ENCODE measurements at places on chromosomes 7 and 10. TPM values are rescaled to one million over a fixed set of nuclear protein-coding genes. Genes with fewer than 3 reads are reported as not detected.

Gene UTF1
- total RNA-seq = not detected

Gene RHOBTB1
- total RNA-seq = 15.8 TPM

GRCh38 chr7:28686418-28686800 is 271.7 kb downstream of the TRIL start:
- DNase-seq = peak; percentile 56

DNA sequence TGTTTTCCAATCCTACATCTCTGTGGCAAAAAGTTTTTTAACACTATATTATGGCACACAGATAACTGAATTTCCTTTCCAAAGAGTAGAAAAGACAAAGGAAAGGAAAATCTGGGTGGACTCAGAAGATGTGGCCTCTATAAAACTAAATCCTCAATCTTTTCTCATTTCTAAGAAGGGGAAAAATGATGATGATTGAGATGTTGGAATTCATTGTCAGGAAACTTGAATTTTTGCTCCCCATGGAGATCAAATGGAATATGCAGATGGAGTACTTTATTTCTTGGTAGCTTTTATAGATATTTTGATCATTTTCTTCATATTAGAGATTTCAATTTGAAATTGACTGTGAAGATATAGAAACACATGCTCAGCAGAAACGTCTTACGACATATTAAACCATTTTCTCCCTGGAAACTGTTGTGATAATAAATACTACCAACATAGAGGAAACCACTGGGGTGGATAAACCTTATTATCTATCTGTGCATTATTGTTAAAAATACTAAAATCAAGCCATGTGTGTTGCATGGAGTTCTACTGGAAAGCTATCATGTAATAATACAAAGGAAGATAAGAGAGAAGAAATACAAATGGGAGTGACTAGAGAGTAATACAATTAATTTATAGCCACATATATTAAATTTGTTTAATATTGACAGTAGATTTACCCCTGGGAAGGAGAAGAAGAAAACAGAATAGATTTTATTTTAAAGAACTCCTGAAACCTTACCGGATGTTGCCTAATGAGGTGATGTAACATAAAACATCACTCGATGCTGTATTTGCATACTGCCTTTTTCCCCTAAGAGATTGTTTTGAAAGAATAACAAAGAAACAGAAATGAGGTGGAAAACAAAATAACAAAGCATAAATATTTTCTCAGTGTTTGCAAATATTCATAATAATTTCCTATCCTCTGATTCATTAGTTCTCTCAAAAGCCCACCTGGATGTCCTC is 931.2 kb upstream of the C7orf33 start:
- DNase-seq = no peak

DNA sequence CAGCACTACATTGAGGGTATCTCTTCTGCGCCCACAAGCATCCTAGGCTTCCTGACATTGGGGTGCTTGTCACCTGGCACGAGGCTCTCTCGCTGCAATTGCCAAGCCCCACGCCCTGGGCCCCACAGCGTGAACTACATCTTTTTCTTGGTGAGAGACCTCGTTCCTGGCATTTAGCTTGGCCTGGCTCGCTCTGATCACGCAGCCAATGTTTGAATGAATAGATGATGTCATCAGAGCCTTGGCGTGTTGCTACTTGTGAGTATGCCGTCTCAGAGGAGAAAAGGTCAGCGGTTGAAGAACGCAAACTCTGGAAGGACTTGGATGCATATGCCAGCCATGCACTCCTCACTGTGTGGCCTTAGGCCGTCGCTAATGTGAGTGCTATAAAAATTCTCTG is 150.2 kb upstream of the AUTS2 start:
- peak; percentile 29 for DNase-seq

GRCh38 chr7:111528331-111528730 is 34.0 kb downstream of the IMMP2L start:
- no peak for DNase-seq

- no peak for DNase-seq
Measured at GRCh38 chr10:47026301-47027107, 115.3 kb downstream of the PTPN20 start.

DNA sequence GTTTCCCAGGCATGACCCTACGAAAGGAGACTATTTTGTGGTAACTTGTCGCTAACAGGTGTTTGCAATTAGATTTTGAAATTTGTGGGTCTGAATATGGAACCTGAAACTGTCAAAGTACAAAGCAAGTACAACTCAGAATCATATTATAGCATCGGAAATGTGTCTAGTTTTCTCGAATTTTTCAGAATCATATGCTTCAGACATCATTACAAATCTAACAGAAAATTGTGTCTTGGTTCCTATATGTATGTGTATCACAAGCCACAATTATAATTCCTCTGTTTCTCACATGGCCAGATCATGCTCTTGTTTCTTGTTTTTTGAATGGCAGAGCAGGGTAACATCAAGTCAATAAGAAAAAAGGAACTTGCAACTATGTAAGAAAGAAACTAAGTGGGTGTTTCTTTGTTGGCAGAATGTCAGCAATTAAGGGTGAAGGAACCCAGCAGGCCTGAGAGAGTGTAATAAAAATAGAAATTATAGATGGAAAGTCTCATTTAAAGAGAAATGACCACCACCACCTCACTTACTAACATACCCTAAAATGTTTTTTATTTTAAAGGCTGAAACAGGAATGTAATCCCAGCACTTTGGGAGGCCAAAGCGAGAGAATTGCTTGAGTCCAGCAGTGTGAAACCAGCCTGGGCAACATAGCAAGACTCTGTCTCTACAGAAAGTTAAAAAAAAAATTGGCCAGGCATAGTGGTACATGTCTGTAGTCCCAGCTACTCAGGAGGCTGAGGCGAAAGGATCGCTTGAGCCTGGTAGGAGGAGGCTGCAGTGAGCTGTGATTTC is 51.3 kb downstream of the PRTFDC1 start:
- DNase-seq = peak; percentile 59

Measured in fibroblast of the aortic adventitia (primary cell).